ENCODE measurements at places on chromosomes 12 and 14.

DNA sequence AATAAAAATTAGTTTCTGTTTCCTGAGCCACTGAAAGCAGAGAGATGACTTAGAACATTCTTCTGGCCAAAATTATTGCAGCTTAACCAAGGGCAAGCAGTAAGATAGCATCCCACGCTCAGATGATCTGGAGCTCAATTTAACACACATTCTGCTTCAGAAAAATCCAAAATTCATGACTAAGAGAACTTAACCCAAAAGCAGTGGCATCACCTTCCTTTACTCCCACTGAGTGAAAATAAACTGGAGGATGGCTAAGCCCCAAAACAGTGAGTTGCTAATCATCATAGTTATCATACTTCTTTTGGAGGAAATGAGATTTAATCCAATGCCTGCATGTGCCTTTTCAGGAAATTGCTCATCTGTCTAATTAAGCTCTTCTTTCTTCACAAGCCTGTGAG, 195.4 kb downstream of the DUSP6 start:
- no peak for DNase-seq

GRCh38 chr12:110934093-110934852, 13.9 kb upstream of the MYL2 start:
- DNase-seq = no peak

- no peak for DNase-seq
Observed at GRCh38 chr14:101288436-101289229, 272.7 kb upstream of the DIO3 start.

DNA sequence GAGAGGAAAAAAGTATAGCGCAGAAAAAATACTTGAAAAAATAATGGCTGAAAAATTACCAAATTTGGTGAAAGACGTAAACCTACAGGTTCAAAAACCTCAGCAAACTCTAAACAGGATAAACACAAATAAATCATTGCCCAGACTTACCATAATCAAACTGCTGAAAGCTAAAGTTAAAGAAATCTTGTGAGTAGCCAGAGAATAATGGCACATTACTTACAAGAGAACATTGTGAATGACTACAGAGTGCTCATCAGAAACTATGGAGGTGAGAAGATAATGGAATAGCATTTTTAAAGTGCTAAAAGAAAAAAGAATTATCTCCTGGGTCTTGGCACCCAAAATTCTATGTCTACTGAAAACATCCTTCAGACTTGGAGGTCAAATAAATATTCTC, 36.0 kb downstream of the ATF1 start:
- no peak for DNase-seq

GRCh38 chr14:48247977-48248376, 572.6 kb upstream of the MDGA2 start:
- DNase-seq = no peak

- DNase-seq = no peak
Observed at GRCh38 chr14:92665661-92666110, 82.7 kb downstream of the LGMN start.

- no peak for DNase-seq
Observed at GRCh38 chr14:67990576-67990975, 171.0 kb downstream of the RAD51B start.

- DNase-seq = no peak
Observed at GRCh38 chr12:3365463-3366411, 125.3 kb upstream of the PRMT8 start.

DNA sequence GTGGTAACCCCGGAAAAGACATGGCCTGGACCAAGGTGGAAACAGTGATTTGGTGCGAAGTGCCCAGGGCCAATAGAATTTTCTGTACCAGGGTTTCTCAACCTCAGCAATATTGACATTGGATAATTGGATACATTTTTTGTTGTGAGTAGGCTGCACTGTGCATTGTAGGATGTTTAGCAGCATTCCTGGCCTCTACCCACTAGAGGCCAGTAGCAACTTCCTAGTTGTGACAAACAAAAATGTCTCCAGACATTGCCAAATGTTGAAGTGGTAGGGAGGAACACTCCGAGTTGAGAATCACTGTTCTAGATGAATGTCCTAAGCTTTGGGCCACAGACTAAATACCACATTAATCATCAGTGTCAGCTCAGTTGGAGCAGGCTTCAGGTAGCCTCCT, 6.2 kb upstream of the CGRRF1 start:
- no peak for DNase-seq

DNA sequence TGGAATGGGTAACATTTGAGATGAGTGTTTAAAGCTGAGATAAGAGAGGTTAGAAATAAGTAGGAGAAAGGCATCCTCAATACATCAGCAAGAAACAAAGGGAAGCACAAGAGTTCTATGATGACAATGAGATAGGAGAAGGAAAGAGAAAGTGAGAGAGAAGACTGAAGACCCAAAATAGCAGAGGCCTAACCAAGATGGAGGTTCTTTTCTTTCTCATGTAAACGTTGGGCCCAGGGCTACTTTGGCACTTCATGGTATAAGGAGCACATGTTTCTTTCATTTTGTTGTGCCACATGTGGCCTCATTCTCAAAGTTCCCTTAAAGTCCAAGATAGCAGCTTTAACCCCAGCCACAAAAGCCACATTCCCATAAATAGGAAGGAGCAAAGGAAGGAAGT, 120.5 kb upstream of the RMST start:
- no peak for DNase-seq

- DNase-seq = no peak
Observed at GRCh38 chr12:88242571-88242925, 100.4 kb downstream of the TMTC3 start.

DNA sequence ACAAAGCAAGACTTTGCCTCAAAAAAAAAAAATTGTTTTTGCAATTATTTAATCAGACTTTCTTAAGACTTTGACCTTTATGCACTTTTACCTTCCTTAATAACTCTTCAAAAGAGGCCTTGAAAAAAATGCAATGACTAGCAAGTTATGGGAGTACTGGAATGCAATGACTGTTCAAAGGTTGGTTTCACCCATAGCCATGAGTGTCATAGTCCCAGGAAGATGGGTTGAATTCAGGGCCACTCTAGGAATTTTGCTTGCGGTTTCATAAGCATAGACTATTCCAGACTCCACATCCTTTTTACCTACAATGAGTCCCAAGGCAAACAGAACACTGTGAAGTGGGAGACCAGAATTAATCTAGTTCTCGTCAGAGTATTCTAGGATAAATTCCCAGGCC, 29.4 kb upstream of the DENND5B start:
- no peak for DNase-seq

- no peak for DNase-seq
Observed at GRCh38 chr12:2363836-2364609, 311.2 kb downstream of the CACNA1C start.

GRCh38 chr12:119748497-119748896, 80.6 kb downstream of the PRKAB1 start:
- DNase-seq = no peak

GRCh38 chr14:24312736-24313507, 1.6 kb downstream of the LTB4R start:
- DNase-seq = no peak

GRCh38 chr12:53172352-53172751, 8.2 kb upstream of the ZNF740 start:
- DNase-seq = no peak

- DNase-seq = no peak
Observed at GRCh38 chr12:83629931-83630330, 943.2 kb downstream of the TMTC2 start.

DNA sequence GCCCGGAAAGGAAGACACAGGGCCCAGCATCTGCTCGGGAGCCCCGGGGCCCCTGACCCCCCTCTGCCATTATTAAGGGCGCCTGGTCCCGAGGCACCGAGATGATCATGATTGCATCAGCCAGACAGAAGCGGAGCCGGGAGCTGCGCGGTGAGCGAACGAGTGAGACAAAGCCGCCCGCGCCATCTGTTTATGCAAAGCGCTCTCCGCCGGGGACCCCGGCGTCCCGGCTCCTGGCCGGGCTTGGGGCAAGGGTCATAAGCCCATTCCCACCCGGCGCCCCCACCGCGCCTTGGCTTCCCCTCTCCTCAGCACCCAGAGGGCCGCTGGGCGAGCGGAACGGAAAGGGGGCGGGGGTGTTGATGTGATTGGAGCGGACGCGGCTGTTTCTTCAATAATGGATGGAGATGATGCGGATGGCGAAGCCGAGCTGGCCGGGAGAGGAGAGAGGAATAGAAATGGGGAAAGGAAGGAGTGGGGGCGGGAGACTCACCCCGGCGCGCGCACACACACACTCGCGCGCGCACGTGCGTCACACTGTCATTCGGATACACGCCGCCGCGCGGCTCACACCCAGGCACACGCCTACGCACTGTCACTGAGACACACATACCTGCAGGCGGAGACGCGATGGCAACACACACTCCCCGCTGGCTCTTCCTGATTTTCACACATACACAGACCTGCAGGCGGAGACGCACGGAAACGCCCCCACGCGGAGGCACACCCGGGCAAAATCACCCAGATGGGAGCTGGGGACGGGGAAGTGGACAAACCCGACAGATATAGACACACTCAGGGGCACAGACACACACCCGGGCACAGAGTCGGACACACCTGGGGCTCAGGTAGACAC, 10.7 kb downstream of the STAC3 start:
- peak; percentile 34 for DNase-seq

GRCh38 chr14:102663440-102663839, 71.0 kb downstream of the RCOR1 start:
- no peak for DNase-seq

DNA sequence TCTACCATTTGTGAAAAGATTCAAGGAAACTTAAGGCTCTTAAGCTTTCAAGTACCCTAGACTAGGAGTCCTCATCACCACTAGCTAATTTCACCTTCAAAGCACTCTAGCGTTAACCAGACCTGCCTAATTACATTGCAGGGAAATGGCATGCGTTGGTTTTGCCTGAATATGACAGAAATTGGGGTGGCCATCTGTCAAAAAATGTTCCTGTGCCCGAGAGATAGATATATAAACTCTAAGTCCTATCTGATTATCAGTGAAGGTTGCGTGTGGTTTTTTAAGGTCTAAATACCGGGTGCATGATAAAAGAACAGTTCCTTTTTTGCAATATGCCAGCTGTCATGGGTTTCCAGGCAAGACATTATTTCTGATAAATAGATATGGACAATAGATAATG, 48.3 kb downstream of the SPRING1 start:
- no peak for DNase-seq

DNA sequence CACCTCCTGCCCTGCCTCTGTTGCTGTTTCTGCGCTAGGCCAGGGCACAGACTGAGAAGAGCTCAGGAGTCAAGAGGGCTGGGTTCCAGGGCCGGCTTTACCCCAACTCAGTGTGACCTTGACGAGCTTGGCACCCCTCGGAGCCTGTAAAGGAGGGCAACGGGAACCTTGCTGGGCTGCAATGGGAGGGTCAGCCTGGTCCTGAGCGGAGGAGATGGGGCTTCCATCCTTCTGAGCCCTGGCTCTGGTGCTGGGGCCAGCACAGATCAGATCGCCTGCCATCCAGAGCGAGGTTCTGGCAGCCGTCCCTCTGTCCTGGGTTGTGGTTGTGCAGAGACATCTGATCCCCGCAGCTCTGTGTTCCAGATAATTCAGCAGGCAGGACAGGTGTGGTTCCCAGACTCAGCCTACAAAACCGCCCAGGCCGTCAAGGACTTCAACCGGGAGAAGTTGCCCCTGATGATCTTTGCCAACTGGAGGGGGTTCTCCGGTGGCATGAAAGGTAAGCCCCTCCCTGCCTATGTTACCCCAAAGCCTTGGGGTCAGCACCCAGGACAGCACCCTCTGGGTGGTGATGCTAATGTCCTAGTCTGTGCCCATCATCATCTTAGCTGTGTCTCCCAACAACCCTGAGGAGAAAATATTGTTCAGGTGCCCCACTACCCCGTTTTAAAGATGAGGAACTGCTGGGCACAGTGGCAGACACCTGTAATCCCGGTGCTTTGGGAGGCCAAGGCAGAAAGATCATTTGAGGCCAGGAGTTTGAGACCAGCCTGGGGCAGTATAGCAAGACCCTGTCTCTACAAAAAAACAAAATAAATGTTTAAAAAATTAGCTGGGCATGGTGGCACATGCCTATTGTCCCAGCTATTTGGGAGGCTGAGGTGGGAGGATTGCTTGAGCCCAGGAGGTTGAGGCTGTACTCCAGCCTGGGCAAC, 50.2 kb downstream of the FOXN4 start:
- DNase-seq = no peak

GRCh38 chr12:78086553-78087362, 256.1 kb downstream of the NAV3 start:
- no peak for DNase-seq

GRCh38 chr14:31921721-31922120, 155.4 kb upstream of the ARHGAP5 start:
- DNase-seq = no peak

- no peak for DNase-seq
Observed at GRCh38 chr12:92860521-92860920, 68.6 kb downstream of the EEA1 start.

GRCh38 chr12:54384591-54385041, at the start of gene ZNF385A:
Gene ZNF385A (minus strand): TSS chr12:54384733. CDS start chr12:54384514, 219 bp downstream.
- DNase-seq = no peak

DNA sequence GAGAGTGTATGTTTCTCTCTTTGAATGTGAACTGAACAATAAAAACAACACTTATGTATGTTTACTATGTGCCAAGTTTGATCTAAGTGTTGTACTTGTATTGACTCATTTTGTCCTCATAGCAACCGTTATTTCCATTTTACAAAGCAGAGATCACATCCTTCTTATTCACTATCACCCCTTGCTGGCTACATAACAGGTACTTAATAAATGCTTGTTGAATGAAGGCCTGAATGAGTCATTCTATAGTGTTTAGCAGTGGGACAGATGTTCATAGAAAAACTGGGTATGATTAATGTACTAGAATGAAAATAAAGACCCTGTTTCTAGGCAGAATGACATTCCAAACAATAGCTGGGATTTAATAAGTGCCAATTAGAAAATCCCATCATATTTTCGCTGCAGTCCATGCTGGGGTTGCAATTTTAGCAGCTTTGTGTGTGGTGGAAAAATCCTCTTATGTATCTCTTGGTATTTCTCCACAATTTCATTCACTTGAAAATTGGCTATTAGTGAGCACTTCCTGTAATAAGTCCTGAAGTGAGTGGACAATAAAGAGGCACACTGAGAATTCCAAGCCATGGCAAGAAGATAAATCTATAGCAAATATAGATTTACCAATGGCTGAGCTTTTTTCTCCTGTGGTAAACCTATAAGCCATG, 86.0 kb downstream of the FAR2 start:
- no peak for DNase-seq

- no peak for DNase-seq
Observed at GRCh38 chr12:92065639-92066038, 80.0 kb downstream of the BTG1 start.

- DNase-seq = no peak
Observed at GRCh38 chr12:113106361-113106760, 29.2 kb downstream of the RASAL1 start.
